ENCODE measurements at places on chromosomes 16 and 17. TPM values are rescaled to one million over a fixed set of nuclear protein-coding genes. Genes with fewer than 3 reads are reported as not detected.

TEKT5 gene
- total RNA-seq, result not detected

PIK3R5 gene
- total RNA-seq, result 2.0 TPM

GRCh38 chr17:8123695-8124349 lies at the start of gene HES7:
Gene HES7, minus strand, starts transcription at chr17:8124106. Its CDS starts 22 bp downstream, at chr17:8124084.
- no peaks in the 10 kb centered on the region for H3K36me3 ChIP-seq
- H3K27me3 ChIP-seq, result peaks cover 44% of the 10 kb centered on the region
- no peak for DNase-seq
- no peak within 1 kb of the TSS for H3K27ac ChIP-seq
- H3K4me3 ChIP-seq, result peak within 1 kb of the TSS; percentile 56

GRCh38 chr17:29709866-29710519 lies 87.3 kb upstream of the CORO6 start:
- peak overlapping the region; percentile 7 for H3K4me3 ChIP-seq
- H3K27ac ChIP-seq, result peak overlapping the region; percentile 90
- H3K36me3 ChIP-seq, result no peaks in the 10 kb centered on the region
- H3K4me1 ChIP-seq, result peaks cover 89% of the 10 kb centered on the region

DNA sequence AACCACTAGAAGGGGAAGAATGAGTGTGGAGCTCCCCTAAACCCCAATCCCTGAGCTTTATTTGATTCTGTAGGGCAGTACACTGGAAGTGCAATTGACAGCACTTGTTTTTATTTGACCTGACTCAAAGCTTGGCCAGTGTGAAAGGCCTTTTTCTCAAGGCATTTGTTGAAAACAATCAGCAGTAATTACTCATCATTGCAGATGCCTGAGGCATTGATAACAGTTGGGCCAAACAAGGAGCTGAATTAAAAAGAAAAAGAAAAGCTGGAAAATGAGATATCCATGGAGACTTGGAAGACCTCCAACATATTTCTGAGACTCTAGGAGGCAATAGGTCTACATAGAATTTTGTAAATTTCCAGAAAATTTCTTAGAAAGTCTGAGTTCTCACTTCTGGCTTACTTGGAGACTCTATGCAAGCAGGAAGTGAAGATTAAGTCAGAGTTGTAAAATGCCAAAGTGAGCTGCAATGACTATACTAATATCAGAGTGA lies 200.8 kb upstream of the KCNJ16 start:
- no peaks in the 10 kb centered on the region for H3K27me3 ChIP-seq
- H3K36me3 ChIP-seq, result no peaks in the 10 kb centered on the region
- H3K4me3 ChIP-seq, result no peak overlapping the region
- no peak for DNase-seq
- H3K4me1 ChIP-seq, result no peaks in the 10 kb centered on the region

DNA sequence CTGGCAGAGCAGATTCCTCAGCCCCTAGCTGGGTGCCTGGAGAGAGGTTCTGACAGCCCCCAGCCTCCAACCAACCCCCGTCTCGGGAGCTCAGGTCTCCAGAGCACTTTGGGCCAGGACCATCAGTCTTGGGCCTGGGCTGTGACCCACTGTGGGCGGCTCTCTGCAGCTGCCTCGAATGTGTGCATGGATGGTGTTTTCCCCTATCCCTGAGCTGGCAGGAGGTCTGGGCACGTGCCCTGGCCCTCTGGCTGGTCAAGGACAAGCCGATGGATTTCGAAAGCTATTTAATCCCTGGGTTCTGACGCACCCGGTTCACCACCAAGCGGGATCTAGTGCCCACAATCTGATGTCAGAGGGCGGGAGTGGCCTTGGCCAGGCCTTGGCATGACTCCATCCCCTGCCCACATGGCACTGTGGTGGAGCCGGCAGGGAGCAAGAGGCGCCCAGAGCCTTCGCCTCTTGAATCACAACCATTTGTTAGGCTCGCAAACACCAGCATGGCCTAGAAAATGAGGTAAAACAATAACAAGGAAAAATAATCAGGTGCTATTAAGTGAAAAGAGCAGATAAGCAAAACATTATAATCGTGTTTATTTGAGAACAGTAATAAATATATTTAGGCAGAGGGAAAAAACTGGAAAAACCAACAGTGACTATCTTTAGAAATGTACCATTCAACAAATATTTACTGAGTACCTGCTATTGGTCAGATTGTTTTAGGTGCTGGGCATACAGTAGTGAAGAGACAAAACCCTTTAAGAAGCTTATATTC lies 69.3 kb upstream of the TOB1 start:
- H3K4me3 ChIP-seq, result no peak overlapping the region
- H3K27ac ChIP-seq, result peak overlapping the region; percentile 99
- no peaks in the 10 kb centered on the region for H3K36me3 ChIP-seq
- H3K27me3 ChIP-seq, result no peaks in the 10 kb centered on the region
- peaks cover 38% of the 10 kb centered on the region for H3K4me1 ChIP-seq

ITGAL gene
- total RNA-seq, result 0.16 TPM

- peaks cover 14% of the 10 kb centered on the region for H3K4me1 ChIP-seq
- H3K27ac ChIP-seq, result peak overlapping the region; percentile 87
- no peaks in the 10 kb centered on the region for H3K27me3 ChIP-seq
- DNase-seq, result peak; percentile 60
Observed at GRCh38 chr16:75555213-75555706, 792 bp downstream of the TMEM231 start.

KCNH6 gene
- not detected for total RNA-seq

DNA sequence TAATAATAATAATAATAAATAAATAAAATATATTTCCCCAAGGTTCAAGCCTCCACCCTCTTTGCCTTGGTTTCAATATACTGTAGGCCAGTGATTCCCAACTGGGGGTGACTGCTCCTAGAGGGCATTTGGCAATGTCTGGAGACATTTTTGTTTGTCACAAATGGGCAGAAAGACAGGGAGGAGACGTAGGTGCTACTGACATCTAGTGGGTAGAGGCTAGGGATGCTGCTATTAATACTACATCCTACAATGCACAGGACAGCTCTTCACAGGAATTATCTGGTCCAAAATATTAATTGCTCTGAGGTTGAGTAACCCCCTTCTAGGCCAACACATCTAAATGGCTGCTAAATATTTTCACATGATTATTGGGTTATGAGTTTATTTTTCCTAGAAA lies 12.8 kb upstream of the PRR14 start:
- no peaks in the 10 kb centered on the region for H3K27me3 ChIP-seq
- DNase-seq, result no peak
- H3K4me1 ChIP-seq, result peaks cover 9% of the 10 kb centered on the region

- no peaks in the 10 kb centered on the region for H3K36me3 ChIP-seq
- H3K27ac ChIP-seq, result no peak within 1 kb of the TSS
- H3K27me3 ChIP-seq, result no peaks in the 10 kb centered on the region
Observed at GRCh38 chr16:75535901-75536300, at the start of gene CHST5. Gene CHST5, minus strand, starts transcription at chr16:75536108. Its CDS starts 5,724 bp downstream, at chr16:75530384.

CTRB2 gene
- total RNA-seq, result not detected

NUDT16L1 gene
- 7.4 TPM for total RNA-seq

- H3K36me3 ChIP-seq, result no peaks in the 10 kb centered on the region
- H3K4me1 ChIP-seq, result peaks cover 12% of the 10 kb centered on the region
- peak overlapping the region; percentile 61 for H3K4me3 ChIP-seq
Observed at GRCh38 chr17:732902-733720, 715 bp downstream of the TLCD3A start.

DNA sequence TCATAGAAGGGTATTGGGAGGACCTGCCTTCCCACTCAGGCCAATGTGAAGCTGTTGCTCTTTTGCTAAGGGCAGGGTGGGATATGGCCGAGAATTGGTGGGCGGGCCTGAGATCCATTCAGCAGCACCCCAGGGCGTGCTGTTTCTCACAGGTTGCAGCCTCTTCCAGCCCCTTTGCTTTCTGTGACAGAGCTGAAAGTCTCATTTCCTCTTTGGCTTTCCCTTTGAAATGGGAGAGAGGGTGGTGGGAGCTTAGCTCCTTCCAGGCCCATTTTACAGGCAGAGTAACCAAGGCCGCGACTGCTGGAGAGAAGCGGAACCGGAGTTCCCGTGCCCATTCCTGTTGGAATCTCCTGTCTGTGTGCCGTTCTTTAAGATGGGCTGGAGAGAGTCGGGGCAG lies 183.0 kb downstream of the RAB11FIP4 start:
- H3K27ac ChIP-seq, result no peak overlapping the region
- H3K36me3 ChIP-seq, result no peaks in the 10 kb centered on the region
- no peak for DNase-seq
- H3K27me3 ChIP-seq, result no peaks in the 10 kb centered on the region
- peaks cover 22% of the 10 kb centered on the region for H3K4me1 ChIP-seq

GRB7 gene
- not detected for total RNA-seq

GRCh38 chr17:50457621-50458020 lies 11.1 kb downstream of the CHAD start:
- H3K36me3 ChIP-seq, result no peaks in the 10 kb centered on the region
- no peaks in the 10 kb centered on the region for H3K27me3 ChIP-seq
- H3K27ac ChIP-seq, result no peak overlapping the region

- no peaks in the 10 kb centered on the region for H3K36me3 ChIP-seq
- H3K27me3 ChIP-seq, result no peaks in the 10 kb centered on the region
- H3K27ac ChIP-seq, result no peak overlapping the region
- no peak overlapping the region for H3K4me3 ChIP-seq
- no peak for DNase-seq
Observed at GRCh38 chr17:70266394-70266793, 97.1 kb downstream of the KCNJ2 start.

WNT9B gene
- total RNA-seq, result not detected

- no peaks in the 10 kb centered on the region for H3K36me3 ChIP-seq
- no peak for DNase-seq
- no peak overlapping the region for H3K4me3 ChIP-seq
- H3K4me1 ChIP-seq, result no peaks in the 10 kb centered on the region
Observed at GRCh38 chr16:54280751-54281150, 5.8 kb downstream of the IRX3 start.

GRCh38 chr17:15469260-15469659 lies 1.8 kb upstream of the CDRT4 start:
- H3K27ac ChIP-seq, result no peak overlapping the region
- no peak overlapping the region for H3K4me3 ChIP-seq
- H3K4me1 ChIP-seq, result peaks cover 2% of the 10 kb centered on the region
- no peak for DNase-seq
- H3K27me3 ChIP-seq, result no peaks in the 10 kb centered on the region

SMIM5 gene
- 0.22 TPM for total RNA-seq

DNA sequence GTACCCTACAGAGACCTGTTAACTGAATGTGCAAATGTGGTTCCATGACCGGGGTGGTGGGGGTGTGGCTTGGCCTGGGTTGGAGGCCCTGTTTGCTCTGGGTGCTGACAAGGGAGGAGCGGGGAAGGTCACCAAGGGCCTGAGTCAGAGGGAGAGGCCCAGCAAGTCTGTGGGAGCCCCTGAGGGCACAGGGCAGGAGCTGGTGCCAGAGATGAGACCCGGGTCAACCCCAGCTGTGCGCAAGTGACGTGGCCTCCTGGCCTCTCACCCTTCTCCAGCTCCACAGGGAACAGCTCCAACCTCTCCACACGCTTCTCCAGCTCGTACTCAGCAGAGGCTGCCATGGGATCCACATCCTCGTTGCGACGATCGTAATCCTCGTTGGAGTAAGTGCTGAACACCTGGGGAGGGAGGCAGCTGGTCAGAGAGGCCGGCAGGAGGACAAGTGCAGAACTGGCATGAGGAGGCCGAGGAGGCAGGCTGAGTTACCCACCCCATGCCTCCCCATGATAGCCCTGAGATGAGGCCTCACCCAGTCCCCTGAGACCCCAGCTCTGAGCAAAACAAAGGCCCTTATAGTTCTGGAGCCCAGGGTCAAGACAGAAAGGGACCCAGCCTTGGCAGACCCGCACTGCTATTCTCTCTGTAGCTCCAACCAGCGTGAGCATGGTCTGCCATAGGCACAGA lies 5.5 kb downstream of the PPP1R9B start:
- H3K27ac ChIP-seq, result peak overlapping the region; percentile 85
- DNase-seq, result peak; percentile 48
- no peaks in the 10 kb centered on the region for H3K36me3 ChIP-seq
- peaks cover 46% of the 10 kb centered on the region for H3K4me1 ChIP-seq
- H3K27me3 ChIP-seq, result no peaks in the 10 kb centered on the region

DNA sequence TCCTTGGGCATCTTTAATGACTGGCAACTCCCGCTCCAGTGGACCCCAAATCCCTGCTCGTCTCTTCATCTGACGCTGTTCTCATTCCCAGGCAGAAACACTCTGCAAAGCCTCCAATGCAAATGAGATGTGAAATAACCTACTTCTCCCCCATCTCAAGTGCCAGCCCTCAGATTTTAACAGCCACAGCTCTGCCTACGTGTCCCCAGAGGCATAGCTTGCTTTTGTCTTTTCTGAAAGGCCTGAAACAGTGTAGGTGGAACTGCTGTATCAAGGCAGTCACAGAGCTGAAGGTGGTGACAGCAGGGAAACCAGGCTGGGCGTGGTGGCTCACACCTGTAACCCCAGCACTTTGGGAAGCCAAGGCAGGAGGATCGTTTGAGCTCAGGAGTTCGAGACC lies 14.7 kb downstream of the RPH3AL start:
- H3K27ac ChIP-seq, result no peak overlapping the region
- no peak overlapping the region for H3K4me3 ChIP-seq
- peaks cover 12% of the 10 kb centered on the region for H3K4me1 ChIP-seq
- H3K36me3 ChIP-seq, result no peaks in the 10 kb centered on the region
